ENCODE measurements at places on chromosomes 4 and X. TPM values are rescaled to one million over a fixed set of nuclear protein-coding genes. Genes with fewer than 3 reads are reported as not detected.

EGFL6 gene
- 14.2 TPM for total RNA-seq

GPRASP1 gene
- 1.1 TPM for total RNA-seq

TEX13D gene
- total RNA-seq: not detected

MGARP gene
- total RNA-seq: 0.26 TPM

GPAT3 gene
- 2.9 TPM for total RNA-seq

IGSF1 gene
- not detected for total RNA-seq

SLITRK2 gene
- not detected for total RNA-seq

PCDH7 gene
- not detected for total RNA-seq
